ENCODE measurements at places on chromosomes 6 and 20.

GRCh38 chr6:47180633-47181032 lies 129.1 kb downstream of the TNFRSF21 start:
- DNase-seq = peak; percentile 88

- peak; percentile 24 for DNase-seq
Observed at GRCh38 chr6:166277018-166277417, 31.2 kb downstream of the PRR18 start.

DNA sequence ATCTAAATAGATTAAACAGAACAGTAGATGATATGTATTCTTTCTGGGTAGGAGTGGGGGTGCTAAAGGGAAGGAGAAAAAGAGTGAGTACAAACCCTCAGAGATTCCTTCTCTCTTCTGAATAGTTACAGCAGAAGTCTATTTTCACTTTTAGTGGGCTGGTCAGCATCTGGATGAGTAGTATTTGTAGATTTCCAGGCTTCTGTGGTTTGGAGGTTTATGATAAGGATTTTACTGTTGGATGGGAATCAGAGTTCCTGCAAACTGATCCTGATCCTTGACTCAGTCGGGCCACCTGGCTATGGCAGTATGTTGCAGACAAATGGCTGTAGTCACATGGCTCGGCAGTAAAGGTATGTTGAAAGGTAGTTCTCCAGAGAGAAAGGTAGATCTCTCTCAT lies 84.3 kb upstream of the IFNGR1 start:
- no peak for DNase-seq

- no peak for DNase-seq
Observed at GRCh38 chr6:150620244-150620643, 20.6 kb downstream of the PLEKHG1 start.

GRCh38 chr6:167697316-167697715 lies 129.4 kb upstream of the AFDN start:
- DNase-seq = no peak

GRCh38 chr6:107132330-107132954 lies 17.1 kb upstream of the BEND3 start:
- peak; percentile 22 for DNase-seq

GRCh38 chr20:20321134-20321533 lies 46.8 kb upstream of the INSM1 start:
- DNase-seq = no peak

DNA sequence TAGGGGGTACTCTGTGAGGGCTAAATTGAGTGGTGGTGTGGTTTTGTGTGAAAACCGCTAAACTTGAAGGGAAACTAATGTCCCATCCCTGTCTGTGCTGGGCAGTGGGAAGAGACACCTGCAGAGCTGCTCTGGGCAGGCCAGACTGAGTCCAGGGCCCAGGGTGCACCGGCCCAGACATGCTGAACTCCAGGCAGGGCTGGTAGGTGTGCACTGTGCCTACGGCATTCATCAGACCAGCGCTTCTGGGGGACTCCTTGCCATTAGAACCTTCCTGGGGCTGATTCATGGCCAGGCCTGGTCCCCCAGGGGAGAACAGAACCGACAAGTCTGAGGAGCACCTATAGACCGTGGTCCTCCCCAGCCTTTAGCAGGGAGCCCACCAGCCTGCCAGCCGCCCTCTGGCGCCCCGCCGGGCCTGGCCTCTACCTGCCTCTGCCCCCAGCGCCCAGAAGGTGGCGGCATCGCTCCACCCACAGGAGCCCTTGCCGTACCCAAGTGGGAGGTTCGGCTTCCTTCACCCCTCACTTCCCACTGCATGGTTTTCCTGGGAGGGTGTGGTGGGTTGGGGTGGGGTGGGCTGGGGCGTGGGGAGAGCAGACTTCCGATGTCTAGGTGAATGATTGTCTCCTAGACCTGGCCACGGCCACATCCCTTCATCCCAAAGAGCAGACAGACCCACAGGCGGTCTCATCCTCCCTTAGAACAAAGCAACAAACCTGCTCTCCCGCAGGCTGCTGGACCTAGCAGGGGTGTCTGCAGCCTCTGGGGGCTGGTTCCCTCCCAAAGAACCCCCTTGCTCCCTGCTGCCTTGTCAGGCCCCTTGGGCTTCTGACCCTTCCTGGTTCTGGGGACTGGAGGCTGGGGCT lies 15.5 kb downstream of the CCDC167 start:
- DNase-seq = peak; percentile 10

DNA sequence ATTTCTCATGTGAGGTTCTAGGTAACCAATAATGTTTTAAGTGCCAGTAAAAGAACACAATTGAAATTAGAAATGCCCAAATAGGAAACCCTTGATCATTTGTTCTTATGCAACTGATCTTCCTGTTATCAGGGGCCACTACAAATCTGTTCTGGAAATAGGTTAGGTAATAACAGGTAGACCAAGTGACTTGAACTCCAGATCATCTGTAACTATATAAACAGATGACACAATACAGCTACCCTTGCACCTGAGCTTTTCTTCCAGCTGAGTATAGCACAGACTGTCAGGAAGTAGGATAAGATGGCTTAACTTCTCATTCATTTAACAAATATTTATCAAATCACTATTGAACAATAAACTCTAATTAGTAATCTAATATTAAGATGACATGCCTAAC lies 52.5 kb downstream of the MAN1A1 start:
- DNase-seq = no peak

- peak; percentile 42 for DNase-seq
Observed at GRCh38 chr6:22153384-22154158, 143.3 kb downstream of the PRL start.

DNA sequence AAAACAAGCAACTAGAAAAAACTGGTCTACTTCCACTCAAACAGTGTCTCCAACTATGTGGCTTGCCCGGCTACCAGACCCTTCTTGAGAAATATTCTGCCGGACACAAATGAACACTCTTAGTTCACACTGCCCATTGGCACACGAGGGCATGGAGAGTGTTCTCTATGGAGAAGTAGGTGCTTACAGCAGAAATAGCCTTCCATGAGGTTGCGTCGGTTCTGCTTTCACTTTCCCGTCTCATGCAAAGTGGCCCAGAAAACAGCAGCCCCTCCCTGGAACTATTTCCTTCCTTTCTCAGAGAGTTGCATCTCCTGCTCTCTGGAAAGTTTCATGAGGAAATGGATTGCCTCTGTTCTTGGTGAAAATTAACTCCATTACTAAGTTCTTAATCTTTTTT lies 9.5 kb upstream of the HLA-DOA start:
- DNase-seq = peak; percentile 54

DNA sequence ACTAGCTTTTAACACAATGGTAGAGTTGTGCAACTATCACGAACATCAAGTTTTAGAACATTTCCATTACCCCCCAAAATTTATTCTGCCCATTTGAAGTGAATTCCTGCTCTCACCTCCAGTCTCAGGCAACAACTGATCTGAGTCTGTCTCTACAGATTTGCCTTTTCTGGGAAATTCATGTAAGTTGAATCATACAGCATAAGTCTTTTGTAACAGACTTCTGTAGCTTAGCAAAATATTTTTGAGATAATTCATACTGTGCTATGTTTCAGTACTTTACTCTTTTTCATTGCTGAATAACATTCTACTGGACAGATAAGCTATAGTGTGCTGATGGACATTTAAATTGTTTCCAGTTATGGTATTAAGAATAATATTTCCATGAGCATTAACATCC lies 447.3 kb upstream of the GJE1 start:
- DNase-seq = peak; percentile 6

DNA sequence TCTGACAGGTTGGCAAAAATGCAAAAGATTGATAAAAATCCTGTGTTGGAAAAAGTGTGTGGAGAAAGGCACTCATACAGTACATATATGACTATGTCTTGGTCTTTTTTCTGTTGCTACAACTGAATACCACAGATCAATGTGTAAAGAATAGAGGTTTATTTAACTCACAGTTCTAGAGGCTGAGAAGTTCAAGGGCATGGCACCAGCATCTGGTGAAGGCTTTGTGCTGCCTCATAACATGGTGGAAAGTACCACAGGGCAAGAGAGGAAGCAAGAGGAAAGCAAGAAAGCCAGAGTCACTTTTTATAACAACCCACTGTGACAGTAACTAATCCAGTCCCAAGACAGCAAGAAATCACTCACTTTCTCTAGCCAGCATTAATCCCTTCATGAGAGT lies 57.5 kb downstream of the ALDH8A1 start:
- DNase-seq = no peak

GRCh38 chr6:155832596-155832995 lies 377.0 kb upstream of the NOX3 start:
- no peak for DNase-seq

DNA sequence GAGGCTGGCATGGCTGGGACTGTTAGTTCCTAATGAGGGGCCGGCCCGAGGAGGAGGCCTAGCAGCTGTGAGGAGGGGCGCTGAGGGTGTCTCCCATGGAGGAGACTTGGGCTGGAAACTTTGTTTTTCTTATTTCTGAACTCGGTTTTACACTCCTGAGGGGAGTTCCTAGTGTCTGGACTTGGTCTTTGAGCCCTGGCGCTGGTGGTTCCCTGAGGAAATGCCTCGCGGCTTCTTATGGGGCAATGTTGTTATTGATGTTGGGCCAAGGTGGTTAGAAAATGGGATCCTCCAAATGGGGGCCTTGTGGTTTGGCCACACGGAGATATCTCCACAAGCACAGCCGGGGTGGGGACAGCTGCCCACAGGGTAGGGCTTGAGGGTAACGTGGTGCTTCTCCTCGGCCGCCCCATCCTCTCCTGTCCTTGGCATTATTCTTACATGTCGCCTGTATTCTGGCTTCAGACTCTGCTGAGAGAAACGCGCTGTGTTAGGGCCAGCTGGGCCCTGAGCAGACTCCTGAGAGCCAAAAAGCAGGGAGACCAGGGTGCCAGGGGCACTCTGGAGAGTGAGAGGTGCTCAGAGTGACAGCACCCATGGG lies 136.9 kb downstream of the FOXO3 start:
- DNase-seq = peak; percentile 71

- DNase-seq = no peak
Observed at GRCh38 chr20:57393321-57394120, 2.3 kb downstream of the RBM38 start.

GRCh38 chr6:80553071-80553740 lies 446.7 kb downstream of the BCKDHB start:
- DNase-seq = no peak

DNA sequence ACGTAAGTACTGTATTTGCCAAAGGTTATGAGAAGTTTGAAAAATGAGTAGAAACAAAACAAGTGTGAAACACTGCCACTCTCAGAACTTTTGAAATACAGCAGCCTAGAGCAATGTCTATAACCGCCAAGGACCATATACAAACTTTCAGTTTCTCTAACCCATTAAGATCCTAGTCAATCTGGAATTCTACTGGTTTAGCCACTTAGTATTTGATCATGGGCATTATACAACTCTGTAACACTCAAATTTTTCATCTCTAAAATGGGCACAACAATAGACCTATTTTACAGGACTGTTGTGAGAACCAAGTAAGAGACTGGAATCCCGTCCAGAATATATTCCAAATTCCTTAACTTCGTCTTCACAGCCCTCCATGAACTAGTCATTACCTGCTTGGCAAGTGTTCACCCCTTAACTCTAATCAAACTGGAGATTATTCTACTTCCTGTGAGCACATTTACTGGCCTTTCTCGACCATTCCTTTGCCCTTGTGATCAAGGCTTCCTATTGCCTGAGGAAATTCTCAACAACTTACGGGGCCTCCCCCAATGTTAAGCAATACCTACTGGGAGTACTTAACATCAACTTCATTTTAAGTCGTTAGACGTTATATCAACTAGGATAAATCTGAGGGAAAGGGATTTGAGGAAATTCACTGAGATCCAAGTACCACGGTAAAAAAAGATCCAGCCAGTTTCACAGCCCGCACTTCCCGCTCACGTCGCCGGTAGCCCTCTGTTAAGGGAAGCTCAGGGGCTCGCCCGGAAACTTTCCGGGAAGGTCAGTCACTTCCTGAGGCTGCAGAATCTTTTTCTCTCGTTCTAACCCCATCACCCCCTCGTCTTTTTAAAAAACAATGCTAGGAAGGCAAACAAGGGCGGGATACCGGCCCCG lies 1.1 kb downstream of the EIF2S2 start:
- DNase-seq = peak; percentile 35

GRCh38 chr6:37155394-37156312 lies 14.3 kb upstream of the PIM1 start:
- DNase-seq = no peak

DNA sequence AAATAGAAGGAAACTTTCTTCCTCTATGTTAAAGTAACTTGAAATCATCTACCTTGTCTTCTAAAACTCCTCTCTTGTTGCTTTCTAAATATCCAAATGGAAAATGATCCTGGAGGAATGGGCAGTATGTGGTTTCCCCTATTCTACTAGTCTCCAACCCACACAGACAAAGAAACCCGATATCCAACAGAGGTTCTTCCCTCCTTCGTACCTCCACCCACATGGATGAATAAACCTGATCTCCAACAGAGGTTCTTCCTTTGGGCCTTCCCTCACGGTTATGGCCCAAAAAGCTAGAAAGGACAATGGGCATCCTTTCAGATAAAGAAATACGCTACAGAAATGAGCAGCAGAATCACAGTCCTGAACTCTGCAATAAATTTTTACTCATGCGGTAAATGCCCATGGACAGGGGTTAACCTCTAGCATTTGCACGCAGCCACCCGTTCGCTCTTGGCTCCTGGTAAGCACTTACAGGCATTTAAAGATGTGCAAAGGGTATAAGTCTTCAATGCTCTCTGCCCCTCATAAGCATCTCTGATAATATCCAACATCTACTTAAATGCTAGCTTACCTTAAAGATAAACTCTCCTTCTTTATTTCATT lies 130.9 kb downstream of the GMPR start:
- no peak for DNase-seq

- DNase-seq = no peak
Observed at GRCh38 chr6:4820704-4821276, 44.6 kb downstream of the CDYL start.

DNA sequence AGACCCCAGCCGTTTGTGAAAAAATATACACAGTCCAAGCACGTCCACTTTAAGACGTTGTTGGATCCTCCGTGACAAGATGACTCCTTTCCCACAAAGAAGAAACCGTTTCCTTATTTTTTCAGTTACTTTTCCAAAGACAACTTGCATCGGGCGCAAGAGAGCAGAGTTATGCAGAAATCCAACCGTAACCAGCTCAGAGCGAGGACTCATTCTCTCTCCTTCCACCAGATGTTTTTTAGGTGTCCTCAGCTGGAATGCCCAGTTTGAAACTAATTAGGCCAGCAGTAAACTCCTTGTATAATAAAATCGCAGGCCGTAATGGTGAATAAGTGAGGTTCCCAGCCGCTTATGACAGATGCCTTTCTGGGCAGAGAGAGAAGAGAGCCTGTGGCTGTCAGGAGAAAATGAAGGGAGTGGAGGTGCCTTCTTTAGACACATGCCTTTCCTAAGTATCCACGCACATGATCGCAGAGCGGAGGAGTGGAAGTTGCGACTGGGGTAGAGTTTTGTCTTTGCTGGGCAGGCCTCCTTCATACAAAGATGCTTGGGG lies 2.8 kb downstream of the EYA2 start:
- DNase-seq = no peak
